ENCODE measurements at places on chromosomes 13 and 19.

DNA sequence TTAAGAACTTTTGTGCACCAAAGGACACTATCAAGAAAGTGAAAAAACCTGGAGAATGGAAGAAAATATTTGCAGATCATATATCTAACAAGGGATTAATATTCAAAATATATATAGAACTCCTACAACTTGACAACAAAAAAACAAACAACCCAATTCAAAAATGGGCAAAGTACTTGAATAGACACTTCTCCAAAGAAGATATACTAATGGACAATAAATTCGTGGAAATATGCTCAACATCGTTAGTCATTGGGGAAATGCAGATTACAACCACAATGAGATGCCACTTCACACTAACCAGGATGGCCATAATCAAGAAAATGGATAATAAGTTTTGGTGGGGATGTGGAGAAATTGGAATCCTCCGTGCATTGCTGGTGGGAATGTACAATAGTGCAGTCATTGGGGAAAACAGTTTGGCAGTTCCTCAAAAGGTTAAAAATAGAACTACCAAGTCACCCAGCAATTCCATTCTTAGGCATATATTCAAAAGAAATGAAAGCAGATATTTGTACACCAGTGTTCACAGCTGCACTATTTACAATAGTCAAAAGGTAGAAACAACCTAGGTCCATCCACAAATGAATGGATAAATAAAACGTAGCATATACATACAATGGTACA, 2.2 kb upstream of the LSR start:
- DNase-seq, result no peak

GRCh38 chr19:29694669-29695627, 20.1 kb downstream of the C19orf12 start:
- peak; percentile 16 for DNase-seq

GRCh38 chr19:55355213-55355821, 798 bp upstream of the COX6B2 start:
- DNase-seq, result no peak

DNA sequence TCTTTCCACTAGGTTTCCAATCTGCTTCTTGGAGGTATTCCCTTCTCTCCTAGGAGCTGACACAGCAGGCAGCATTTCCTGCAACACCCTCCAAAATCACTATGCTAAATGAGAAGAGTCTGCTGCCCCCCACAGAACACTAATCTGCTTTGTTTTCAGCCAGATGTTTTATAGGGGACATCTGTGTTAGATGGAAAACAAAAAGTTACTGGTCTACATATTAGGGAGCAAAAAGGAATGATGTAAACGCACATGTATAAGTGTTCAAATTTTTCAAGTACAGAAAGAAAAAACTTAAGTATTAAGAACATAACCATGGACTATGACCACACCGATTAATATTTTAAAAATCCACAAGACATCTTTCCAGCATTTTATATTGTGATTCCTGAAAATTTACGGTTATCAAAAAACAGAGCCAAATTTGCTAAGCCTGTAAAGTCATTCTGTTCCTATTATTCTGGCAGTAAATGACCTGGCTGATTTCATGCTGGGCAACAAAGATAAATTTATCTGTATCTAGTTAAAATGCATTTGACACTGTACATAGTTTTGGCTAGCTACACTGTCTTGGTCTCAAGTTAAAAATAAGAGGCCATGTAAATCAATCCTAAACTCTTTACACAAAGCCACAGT, 63.3 kb downstream of the DCLK1 start:
- no peak for DNase-seq

DNA sequence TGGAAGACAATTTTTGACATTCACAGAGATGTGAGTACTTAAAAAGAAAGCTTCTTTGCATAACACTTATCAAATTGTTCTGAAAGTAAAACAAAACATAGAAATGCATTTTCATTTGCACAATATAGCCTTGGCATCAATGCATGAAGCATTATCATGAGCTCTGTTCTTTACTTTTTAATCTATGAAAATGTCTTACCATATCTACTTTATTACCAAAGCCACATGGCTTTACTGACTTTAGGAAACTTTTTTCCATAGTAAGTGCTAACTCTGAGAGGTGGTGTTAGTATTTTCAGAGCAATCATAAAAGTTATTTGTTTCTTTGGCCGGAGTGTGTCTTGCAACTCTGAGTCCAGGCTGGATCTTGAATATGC, 10.5 kb downstream of the TNFRSF19 start:
- DNase-seq, result no peak

DNA sequence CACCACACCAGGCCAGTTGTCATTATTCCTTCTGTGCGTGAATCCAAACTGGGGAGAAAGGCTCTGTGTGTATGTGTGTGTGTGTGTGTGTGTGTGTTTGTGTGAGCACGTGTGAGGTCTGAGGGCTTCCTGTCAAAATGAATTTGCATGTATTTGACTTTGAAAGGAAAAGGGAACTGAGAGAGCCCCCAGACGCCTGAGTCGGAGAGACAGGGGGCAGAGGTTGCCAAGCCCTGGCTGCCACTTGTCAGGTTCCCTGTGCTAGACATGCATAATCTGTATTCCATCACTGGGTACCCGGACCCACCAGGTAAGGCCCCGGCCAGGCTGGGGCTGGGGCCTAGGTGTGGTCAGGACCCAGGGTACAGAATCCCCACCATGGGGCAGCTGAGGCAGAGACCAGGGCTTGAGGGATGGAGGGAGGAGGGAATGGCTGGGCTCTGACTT, at the start of gene CLEC17A:
Gene CLEC17A (plus strand): TSS at position 191 of the 447 bp plus-strand sequence. CDS start 77 bp downstream, at position 268.
- no peak for DNase-seq

DNA sequence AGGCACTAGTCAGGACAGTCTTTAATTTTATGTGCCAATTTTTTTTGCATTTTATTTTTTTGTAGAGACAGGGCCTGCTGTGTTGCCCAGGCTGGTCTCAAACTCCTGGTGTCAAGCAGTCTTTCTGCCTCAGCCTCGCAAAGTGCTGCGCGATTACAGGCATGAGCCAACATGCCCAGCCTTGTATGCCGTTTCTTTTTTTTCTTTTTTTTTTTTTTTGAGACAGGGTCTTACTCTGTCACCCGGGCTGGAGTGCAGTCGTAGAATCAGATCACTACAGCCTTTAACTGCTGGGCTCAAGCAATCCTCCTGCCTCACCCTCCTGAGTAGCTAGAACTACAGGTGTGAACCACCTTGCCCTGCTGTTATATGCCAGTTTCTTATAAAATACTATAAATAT, 26.4 kb downstream of the BORA start:
- DNase-seq, result peak; percentile 41

GRCh38 chr19:32570081-32570785, 10.8 kb upstream of the PDCD5 start:
- DNase-seq, result peak; percentile 46

GRCh38 chr19:46503848-46504453, 8.3 kb upstream of the PNMA8B start:
- DNase-seq, result no peak

DNA sequence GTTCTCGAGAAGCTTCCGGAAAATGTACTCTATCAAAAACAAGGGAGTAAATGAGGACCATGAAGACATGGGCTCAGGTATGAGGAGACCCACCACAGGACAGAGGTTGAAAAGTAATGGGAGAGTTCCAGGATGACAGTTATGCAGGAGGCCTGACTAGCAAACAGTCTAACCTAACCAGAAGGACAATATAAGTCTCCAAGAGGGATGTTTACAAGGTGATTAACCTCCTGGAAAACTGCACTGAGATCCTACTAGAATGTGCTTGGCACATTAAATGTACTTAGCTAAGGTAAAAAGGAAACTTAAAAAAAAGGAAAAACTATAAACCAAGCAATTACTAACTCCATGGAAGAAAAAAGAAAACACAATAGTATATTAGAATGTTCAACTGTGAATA, 258.3 kb downstream of the KLF5 start:
- DNase-seq, result no peak

DNA sequence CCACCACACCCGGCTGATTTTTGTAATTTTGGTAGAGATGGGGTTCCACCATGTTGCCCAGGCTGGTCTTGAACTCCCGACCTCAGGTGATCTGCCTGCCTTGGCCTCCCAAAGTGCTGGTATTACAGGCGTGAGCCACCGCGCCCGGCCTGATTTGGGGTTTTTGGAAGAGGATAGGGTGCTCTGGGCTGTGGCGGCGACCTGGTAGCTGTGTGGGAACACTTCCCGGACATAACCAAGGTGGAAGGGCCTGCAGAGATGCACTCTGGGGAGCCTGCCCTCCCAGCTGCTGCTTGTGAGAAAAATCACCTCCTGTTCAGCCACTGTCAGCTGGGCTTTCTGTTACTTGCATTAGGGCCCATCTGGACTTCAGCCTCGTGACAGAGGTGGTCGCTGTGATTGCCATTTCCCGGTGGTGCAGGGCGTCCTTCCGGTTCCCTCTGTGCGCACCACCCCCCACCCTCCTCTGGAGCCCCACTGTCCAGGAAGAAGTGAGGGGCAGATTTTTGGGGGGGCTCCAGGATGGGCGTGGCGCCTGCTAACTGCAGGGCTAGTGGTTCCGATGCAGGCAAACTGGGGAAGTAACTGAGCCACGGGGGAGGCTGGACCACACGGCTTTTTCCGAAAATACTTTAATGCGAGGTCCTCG, 7.5 kb downstream of the IL4I1 start:
- DNase-seq, result no peak

- DNase-seq, result peak; percentile 8
These were observed 558 bp downstream of the MZT1 start for GRCh38 chr13:72726726-72727416.

- DNase-seq, result no peak
These were observed 619 bp downstream of the MED16 start for GRCh38 chr19:892243-892893.

GRCh38 chr19:37987356-37988332, 80.6 kb downstream of the SIPA1L3 start:
- DNase-seq, result no peak
